Activated CD4-positive, alpha-beta memory T cell treated with anti-CD3 and anti-CD28 coated beads, Interleukin-2, amount 10 ng/mL, durations not matched to agents 7 days and 5 days (primary cell): ENCODE measurements at places on chromosomes 6 and 20. TPM values are rescaled to one million over a fixed set of nuclear protein-coding genes. Genes with fewer than 3 reads are reported as not detected.

DNA sequence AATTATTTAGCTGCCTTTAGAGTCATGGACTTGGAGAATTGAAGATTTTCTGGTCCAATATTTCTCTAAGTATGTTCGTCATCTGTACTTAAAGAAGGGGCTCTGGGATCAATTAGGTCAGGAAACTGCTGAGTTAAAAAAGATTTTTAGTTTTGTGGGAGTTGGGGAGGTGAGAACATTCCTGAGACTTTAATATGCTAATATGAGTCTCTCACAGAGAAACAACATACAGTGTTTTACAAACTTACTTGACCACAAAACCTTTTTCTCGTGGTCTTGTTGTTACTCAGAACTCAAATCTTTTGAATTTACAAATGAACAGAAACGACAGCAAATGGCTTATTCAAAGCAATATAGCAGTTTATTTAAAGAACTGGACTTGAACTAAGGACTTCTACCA lies 67.9 kb downstream of the LIN28B start:
- no peaks in the 10 kb centered on the region for H3K36me3 ChIP-seq
- no peak for DNase-seq

DNA sequence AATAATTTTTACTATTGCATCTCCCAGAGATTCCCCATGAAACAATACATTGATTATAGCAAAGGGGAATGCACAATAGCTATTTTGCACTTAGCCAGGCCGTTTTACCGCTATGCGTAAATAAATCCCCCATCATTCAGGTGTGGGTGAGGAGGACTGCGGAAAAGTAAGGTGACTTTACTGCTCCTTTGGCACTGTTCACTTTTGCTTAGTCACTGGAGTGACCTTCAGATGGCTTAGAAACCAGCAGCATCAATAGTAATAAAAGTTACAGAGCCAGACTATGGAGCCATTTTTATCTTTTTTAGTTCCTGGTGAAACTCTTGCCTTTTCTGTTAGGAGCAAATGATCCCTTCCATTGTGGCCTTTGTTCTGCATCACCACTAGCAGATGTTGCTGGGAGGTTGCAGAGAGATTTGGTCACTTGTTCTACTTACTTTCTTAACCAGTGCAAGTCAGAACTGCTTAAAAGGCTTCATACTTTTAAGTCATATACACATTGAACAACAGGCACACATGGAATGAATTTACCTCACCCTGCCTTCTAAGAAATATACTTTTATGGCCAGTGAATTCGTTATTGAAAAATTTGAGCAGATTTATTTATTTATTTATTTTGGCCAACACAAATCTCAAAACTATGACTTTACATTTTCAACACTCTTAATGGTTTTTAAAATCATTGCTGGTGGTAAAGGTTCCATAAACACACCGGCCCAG lies 12.1 kb upstream of the BTBD3 start:
- DNase-seq, result no peak
- H3K4me1 ChIP-seq, result no peaks in the 10 kb centered on the region
- no peaks in the 10 kb centered on the region for H3K27me3 ChIP-seq
- H3K36me3 ChIP-seq, result no peaks in the 10 kb centered on the region
- H3K4me3 ChIP-seq, result no peak overlapping the region

- no peak overlapping the region for H3K27ac ChIP-seq
- no peaks in the 10 kb centered on the region for H3K36me3 ChIP-seq
- no peak for DNase-seq
- H3K27me3 ChIP-seq, result no peaks in the 10 kb centered on the region
- no peaks in the 10 kb centered on the region for H3K4me1 ChIP-seq
Measured at GRCh38 chr6:38603496-38603895, 36.2 kb downstream of the BTBD9 start.

DNA sequence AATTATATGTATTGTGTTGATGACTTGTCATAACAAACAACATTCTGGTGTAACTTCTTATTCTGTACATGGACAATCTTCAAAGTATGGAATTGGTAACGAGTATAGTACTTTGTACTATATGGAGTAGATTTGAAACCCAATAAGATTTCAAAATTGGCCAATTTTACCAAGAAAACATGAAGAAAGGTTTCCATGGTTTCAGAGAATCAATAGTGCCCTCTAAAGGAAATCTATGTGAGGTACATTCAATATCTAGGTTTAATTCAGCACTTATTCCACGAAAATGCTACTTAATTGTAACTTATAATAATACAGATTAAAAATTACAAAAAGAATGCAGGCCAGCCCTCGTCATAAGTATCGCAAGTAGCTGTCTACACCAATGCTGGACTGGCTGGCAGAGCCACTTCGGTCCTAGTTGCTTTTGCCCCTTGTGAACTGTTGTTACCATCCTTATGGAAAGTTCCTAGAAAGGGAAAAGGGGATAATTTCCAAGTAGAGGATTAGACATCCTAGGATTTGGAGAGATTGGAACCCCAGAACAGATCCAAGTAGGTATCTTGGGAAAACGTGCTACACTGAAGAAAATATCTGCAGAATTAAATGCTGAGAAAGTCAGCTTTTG lies 70.9 kb downstream of the LCA5 start:
- no peaks in the 10 kb centered on the region for H3K4me1 ChIP-seq
- H3K27me3 ChIP-seq, result peaks cover 3% of the 10 kb centered on the region
- no peak overlapping the region for H3K27ac ChIP-seq

CCR6 gene
- total RNA-seq, result 20.0 TPM

PRR18 gene
- total RNA-seq, result not detected

BIRC7 gene
- total RNA-seq, result not detected

WFDC10B gene
- total RNA-seq, result not detected
